ENCODE measurements at places on chromosomes 5 and 9.

DNA sequence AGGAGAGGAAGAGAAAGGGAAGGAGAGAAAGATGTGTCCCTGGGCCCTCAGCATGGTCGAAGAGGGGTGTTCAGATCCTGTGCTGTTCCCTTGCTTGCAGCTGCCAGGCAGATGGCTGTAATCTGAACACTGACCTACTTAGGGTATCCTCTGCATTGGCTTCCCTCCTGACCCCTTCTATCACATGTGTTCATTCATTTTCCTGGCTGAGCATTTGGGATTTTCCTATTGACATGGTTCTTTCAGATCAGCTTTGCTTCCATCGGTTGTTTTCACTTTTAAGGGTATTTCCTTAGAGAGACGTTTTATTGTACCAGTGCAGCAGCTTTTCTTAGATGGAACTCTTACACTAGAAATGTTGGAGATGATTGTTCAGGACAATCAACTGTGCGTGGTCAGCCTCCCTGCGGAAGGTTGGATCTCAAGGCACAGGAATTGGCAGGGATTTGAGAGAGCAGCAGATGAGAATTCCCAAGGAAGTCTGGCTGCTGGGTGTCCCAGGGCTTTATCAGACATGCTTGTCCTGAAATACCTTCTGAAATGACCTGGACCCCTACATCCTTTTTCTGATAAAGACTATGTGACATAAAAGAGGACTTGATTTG lies 26.0 kb downstream of the ACTBL2 start:
- DNase-seq: no peak

GRCh38 chr9:90939351-90939750 lies 137.7 kb downstream of the SYK start:
- no peak for DNase-seq

DNA sequence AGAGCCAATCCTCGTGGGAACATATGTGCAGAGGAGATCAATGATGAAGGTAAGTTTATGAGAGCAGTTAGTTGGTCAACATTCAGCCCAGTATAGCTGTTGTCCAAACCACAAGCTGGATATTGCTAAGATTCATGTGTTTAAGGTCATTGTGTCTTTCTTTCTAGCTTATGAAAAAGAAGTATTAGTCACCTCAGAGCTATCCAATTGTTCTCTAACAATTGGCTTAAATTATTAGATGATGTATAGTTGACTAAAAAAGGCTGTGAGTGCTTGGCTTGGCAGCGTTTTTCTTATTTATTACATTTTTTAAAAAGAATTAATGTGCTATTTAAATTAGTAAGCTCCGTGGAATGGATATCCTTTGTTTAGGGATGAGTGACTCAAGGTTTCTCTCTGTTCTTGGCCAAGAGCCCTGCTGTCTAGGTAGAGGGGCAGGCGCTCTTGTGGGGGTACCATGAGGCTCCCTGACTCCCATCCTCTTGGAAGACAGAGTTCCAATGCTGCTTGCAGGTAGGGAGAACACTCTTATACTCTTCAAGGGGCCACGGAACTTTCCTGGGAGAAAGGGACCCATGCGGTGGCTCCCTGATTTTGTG lies 487.4 kb downstream of the IRX1 start:
- DNase-seq: no peak

GRCh38 chr5:947626-948471 lies 55.2 kb downstream of the TRIP13 start:
- no peak for DNase-seq
